ENCODE measurements at places on chromosomes 3 and 15.

DNA sequence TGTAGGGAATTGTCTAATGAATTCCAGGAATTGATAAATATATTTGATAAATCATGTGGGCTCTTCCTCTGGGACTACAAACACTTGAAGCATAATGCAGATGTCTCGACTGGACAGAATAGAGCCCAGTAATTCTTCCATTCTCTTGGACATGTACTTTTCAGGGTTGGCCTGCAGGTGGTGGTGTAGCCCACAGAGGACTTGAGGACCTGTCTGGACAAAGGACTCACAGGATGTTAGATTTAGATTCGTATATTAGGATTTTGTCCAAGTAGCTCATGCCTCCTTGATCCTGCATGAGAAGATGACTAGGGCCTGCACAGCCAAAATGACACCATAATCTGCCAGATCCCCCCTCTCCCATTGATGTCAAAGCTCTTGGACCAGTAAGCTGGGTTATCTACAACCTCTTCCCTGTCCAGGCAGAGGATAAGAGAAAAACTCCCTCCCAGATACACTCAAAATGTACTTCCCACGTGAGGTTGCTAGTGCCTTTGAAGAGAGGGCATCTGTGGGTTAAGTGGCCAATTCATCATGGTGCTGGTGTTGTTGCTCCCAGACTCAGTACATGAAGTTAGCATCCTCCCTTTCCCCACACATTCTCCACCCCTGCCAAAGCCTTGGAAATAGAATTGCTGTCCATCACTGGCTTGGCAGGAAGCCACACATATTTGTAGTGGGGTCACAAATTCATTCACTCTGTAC lies 88.6 kb upstream of the ZNF280D start:
- DNase-seq, result peak; percentile 46

DNA sequence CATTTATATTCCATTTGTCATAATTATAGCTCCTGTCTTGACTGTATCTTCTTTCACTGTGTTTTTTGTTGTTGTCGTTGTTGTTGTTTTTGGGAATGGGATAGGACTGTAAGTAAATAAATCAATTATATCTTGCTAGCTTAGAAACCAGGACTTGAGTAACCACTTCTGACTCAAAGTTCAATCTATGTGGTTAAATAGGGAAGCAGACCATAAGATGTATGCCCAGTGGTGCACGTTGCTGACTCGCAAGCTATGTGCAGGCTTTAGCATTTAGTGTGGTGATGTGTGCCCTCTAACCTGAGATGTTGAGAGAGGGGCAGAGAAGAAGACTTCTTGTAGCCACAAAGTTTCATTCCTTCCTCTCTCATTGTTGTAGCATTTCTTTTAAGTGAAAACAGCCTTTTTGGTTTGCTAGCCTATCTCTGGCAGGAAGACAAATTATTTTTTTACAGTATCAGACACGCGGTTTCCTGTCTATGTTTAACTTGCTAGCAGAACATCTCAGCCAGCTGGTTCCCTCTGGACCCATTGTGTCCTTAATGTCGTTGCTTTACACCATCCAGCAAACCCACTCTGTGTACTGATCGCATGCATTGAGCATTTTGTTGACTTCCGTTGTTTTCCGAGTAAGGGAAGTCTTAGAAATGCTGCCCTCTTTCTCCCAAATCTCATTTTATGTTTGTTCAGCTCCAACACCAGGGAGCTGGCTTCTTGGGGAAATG lies 52.1 kb downstream of the TGFBR2 start:
- no peak for DNase-seq

GRCh38 chr3:116728454-116728853 lies 18.9 kb downstream of the TUSC7 start:
- DNase-seq, result no peak

DNA sequence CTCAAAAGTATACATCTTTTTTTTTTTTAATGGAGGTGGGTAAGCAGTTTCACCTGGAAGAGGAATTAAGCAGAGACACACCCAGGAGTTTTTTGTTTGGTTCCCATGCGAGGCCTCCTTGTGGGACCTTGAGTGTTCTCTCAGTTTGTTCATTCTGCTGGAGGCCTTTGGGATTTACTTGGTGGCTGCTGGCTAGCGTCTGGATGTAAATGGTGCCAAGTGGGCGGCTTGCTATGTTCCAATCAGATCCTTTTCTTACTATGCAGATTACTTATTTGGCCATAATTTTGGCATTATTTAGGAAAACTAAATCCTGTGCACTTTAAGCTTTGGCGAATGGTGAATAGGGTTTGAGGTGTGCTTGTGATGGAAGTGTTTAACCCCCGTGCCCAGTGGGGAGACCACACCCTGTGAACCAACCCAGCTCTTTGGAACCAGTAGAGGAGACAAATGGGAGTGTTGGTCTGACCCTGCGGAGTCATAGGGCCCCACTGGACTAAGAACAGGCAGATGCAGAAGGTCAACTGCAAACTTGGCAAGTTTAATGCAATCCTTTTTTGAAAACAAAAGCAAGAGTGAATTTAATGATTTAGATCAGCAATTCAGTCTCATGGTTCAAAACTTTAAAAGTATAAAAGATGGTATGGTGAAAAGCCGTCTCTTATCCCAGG lies 79.4 kb downstream of the EBLN2 start:
- DNase-seq, result no peak

DNA sequence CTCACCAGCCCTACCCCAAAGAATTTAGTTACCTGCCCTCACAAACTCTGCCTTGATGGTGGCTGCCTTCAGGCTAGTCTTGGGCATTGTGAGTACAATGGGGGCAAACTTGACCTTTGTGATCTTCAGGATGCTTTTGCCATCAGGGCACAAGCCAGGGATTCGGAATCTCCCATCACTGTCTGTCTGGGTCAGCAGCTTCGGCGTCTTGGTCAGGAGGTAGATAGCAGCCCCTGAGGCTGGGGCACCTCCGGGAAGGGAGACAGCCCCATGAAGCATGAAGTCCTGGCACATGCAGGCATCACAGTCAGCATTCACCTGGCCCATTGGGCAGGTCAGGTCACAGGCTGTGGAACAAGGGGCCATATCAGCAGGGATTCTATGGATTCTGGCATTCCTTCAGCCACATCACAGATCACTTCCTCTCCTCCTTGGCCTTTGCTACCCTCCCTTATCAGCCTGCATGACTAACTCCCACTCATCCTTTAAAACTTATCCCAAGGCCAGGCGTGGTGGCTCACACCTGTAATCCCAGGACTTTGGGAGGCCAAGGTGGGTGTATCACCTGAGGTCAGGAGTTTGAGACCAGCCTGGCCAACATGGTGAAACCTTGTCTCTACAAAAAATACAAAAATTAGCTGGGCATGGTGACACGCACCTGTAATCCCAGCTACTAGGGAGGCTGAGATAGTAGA lies 6.9 kb downstream of the CILP start:
- peak; percentile 67 for DNase-seq

GRCh38 chr3:173733029-173733652 lies 335.6 kb downstream of the NLGN1 start:
- peak; percentile 61 for DNase-seq

GRCh38 chr3:140204271-140204984 lies 269.4 kb downstream of the CLSTN2 start:
- no peak for DNase-seq

- DNase-seq, result no peak
Observed at GRCh38 chr15:66740802-66741201, 38.8 kb downstream of the SMAD6 start.

DNA sequence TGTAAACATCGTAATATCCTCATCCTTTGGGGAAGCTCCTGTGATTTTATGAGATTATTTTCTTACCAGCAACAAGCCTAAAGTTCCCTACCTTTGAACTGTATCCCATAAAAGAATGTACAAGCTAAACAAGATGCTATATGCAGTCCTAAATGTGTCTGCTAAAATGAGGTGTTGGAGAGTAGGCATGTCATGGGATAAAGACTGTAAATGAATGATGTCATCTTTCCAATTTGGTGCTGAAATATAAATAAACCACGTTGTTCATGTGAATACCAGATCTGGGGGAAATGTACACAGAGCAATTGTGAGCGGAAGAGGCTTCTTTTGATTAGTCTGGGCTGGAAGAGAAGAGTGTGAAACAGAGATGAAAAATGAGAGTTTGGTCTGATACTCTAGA lies 214.9 kb upstream of the WNT5A start:
- DNase-seq, result no peak

DNA sequence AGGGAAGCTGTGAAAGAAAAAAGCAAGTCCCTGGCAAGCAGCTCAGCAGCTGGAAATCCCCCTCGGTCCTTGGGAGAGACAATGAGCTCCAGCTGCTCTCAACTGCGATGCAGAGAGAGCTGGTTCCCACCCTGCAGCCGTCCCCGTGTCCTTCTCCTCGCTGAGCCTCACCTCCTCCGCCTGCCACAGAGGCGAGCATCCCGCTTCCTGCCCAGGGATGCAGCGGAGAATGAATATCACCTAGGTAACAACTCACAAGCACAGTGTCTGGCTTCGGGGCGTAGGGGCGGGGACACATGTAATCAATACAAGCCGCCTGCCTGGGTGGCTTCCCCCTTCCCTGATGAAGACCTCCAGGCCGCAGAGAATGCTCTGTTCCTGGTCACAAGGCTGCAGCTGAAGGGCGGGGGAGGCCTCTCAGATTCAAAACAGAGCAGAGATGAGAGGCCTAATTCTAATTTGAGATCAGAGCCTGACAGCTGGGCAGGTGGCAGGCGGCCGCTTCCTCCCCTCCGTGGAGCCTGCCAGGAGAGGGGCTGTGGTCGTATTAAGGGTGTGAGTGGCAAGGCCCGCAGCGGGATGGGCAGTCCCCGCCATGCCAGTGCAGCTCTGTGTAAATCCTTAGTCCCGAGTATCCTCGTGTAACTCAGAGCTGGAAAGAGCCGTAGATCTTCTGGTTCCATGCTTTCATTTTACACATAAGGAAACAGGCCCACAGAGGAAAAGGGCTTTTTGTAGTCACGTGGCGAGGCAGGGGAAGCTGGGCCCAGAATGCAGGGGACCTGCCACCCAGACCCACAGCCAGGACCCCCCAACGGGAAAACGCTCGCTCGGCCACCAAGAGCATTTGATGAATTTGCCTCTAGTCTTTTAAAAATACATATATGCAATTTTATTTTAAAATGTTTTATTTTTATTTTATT lies 24.3 kb downstream of the ZDHHC19 start:
- DNase-seq, result no peak

DNA sequence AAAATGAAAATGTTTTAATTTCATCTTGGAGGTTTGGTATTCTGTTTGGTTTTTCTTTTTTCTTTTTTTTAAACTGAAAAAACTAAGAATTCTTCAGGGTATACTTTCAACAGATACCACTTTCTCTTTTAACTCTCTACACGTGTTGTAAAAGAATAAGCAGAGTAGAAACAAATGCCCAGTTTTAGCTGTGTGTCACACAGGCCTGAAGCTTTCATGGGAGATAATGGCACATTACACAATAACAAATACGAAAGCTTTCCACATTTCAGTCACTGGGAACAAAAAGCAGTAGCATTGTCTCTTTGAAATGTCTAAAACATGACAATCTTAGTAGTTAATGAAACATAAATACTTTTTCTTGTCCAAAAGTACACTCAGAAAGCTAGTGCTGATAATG lies 818.5 kb downstream of the TBL1XR1 start:
- DNase-seq, result no peak

- no peak for DNase-seq
Observed at GRCh38 chr3:58608648-58609047, 31.5 kb upstream of the FAM107A start.

DNA sequence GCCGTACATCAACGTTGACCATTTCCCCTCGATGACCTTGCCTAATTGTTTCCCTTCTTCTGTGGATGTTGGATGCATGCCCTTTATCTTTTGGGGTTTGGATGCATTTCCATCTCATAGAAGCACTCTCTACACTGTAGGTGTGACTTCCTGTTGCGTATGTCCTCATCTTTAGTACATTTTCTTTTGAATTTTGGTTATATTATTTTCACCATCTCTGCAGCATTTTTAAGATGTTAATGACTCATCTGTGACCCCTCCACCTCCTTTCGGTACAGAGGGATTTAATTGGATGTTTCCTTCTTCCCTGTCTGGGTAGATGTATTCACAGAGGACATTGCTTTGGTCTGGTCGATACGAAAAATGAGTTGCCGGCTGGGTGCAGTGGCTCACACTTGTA lies 172.1 kb downstream of the APBA2 start:
- DNase-seq, result no peak

- peak; percentile 11 for DNase-seq
Observed at GRCh38 chr3:155270485-155271342, 22.8 kb downstream of the STRIT1 start.

DNA sequence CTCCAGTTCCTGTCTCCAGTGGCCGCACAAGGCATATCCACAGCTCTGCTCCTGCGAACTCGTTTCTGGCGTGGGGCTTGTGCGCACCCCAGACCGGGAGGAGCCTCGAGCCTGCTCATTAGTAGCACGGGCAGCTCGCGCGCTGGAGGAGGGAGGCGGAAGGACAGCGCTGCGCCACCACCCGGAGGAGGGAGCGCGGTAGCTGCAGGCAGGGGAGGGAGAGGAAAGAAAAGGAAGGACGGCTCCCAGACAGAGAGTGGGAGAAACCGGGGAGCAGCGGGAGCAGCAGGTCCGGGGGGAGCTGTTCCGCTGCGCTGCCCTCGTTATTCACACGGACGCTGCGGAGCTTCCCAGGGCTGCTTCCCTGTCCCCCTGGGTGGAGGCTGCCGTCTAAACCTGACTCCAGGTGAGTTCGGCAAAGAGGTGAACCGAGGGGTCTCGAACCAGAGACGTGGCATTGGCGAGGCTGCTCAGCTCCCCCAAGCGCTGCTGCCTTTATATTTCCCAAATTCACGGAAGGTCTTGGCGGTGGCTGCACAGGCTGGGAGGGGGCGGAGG lies 121.3 kb upstream of the ZNF717 start:
- no peak for DNase-seq

- no peak for DNase-seq
Observed at GRCh38 chr15:88607951-88608350, 13.2 kb upstream of the AEN start.

- DNase-seq, result no peak
Observed at GRCh38 chr3:37627951-37628620, 233.6 kb upstream of the CTDSPL start.

DNA sequence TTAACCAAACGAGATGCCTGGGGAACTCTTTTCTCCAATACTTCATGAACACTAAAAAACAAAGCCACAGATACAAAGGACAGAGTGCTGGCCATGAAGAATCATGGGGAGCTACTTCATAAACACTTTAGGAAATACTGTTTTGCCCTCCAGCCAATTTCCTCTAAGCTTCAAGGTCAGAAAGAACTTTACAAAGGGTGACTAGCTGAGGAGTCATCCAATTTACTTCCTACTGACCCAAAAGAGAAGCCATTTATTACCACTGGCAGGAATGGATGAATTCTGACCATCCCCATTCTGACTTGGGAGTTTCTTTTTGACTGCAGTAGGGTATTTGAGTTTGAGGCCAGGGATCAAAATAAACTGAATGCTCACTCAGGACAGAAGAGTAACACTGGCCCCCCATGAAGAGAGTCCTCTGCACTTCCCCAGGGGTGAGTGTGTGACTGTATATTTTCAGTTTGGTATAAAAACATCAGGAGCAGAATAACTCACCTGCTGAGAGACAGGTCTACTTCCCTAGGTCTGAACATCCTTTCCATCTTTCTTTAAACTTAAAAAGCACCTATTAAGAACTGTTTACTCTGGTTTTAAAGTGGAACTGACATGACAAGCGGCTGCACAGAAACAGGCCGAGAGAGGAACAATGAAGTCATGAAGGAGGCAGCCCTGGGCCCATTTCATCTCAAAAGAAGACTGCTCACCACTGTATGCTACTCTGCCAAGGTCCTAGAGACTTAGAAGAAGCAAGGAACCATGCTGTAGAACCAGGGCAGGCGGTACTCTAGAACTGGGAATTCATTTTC lies 203.6 kb downstream of the TNIK start:
- no peak for DNase-seq

All from trophoblast cell (in vitro differentiated cells and primary cell).